ENCODE measurements at places on chromosomes 11 and 22.

DNA sequence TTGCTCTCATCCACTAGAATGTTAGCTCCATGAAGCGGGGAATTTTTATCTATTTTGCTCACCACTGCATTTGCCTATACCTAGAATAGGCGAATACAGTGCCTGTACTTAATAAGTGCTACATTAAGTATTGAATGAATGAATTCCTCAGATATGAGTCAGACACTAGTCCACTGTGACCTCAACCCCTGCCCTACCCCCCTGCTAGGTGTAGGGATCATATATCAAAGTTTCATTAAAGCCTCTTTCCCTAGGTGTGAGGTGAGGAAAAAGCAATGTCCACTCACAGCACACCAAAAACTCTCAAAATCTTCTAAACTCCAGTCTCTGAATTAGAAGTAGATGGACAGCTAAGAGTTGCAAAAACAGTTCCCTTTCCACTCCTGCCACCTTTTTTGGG, 9.8 kb upstream of the PSMA1 start:
- no peak for DNase-seq

DNA sequence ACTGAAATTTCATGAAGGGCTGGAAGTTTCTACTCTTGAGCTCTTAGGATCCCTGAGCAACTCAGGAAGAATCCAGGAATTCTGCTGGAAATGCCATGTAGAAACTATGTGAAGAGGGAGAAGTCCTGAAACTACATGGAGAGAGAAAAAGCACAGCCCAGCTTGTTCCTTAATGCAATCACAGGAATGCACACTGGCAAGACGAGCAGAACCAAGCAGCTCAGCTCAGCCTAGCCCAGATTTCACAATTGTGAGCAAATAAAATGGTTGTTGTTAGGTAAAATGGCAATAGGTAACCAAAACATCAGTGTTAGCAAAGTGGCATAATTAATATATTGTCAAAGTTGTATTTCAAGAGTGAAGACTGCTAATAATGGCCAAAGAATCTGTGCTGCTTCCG, 28.1 kb downstream of the ZNF214 start:
- DNase-seq = no peak

GRCh38 chr22:47654922-47655491, 892.6 kb downstream of the TBC1D22A start:
- DNase-seq = no peak

DNA sequence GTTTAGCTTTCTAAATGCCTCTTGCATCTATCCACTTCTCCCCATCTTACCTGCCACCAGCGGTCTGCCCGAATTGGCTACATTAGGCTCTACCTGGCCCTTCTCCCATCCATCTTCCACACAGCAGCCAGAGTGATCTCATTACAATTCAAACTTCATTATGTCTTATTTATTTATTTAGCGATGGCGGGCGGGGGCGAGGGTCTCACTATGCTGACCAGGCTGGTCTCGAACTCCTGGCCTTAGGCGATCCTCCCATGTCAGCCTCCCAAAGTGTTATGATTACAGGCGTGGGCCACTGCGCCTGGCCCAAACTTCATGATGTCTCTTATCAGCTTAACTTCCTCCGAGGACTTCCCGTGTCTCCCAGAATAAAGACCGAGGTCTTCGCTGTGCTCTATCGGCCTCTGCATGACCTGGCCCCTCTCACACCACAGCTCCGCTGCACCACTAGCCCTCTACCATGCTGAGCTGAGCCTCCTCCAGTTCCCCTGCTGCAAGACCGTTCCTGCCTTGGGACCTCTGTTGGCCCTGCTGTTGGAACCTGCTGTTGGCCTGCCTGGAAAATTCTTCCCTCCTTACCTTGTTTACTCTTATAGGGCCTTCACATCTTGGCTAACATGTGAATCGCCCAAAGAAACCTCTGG, 870 bp upstream of the CTTN start:
- no peak for DNase-seq

DNA sequence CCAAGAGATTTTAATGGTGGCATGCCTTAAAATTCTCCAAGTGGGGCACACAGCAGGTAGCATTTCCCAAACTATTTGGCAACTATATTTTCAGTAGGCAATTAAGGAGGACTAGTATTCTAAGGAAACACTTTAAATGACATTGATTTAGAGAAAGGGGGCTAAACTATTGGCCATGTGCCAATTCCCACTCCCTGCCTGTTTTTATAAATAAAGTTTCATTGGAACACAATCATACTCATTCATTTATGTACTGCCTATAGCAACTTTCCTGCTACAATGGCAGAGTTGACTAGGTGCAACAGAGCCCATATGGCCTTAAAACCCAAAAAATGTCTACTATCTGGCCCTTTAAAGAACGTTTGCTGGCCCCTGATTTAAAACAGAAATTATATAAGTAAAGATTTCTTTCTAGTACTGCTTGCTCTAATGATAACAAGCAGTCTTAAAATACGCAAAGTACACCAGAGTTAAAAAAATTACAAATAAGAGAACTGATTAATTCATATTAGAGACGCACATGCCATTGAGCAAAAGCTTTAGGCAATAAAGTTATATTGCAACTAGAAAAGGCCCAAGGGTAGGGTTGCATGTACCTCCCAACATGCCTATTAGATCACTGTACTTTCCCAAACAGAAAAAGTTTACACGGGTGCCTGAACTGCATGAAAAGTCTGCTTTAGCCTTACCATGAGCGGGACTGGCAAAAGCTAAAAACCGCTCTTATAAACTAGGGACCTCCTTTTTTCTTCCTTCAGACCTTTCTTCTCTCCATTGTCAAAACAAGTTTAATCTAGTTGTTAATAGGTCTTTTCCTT, 14.2 kb downstream of the E2F8 start:
- DNase-seq = no peak

DNA sequence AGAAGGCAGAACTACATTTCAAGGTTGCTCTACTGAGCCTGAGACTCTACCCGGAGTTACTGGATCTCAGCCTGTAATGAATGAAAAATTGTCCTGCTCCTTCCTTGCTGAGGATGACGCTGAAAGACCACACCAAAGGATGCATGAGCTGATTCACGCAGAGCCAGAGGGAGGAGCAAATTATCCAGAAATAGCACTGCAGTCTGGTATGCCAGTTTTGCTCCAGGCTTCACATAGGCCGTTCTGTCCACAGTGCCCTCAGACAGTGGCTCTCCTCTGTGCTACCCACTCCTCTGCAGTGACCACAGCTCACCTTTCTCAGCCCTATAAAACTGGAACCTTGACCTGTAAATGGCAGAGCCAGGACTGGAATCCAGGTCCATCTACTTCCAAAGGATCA, 79.3 kb upstream of the GALNT18 start:
- DNase-seq = no peak

- DNase-seq = no peak
Observed at GRCh38 chr11:16572945-16573344, 165.5 kb upstream of the C11orf58 start.

- DNase-seq = no peak
Observed at GRCh38 chr22:45914309-45914708, 62.7 kb downstream of the WNT7B start.

DNA sequence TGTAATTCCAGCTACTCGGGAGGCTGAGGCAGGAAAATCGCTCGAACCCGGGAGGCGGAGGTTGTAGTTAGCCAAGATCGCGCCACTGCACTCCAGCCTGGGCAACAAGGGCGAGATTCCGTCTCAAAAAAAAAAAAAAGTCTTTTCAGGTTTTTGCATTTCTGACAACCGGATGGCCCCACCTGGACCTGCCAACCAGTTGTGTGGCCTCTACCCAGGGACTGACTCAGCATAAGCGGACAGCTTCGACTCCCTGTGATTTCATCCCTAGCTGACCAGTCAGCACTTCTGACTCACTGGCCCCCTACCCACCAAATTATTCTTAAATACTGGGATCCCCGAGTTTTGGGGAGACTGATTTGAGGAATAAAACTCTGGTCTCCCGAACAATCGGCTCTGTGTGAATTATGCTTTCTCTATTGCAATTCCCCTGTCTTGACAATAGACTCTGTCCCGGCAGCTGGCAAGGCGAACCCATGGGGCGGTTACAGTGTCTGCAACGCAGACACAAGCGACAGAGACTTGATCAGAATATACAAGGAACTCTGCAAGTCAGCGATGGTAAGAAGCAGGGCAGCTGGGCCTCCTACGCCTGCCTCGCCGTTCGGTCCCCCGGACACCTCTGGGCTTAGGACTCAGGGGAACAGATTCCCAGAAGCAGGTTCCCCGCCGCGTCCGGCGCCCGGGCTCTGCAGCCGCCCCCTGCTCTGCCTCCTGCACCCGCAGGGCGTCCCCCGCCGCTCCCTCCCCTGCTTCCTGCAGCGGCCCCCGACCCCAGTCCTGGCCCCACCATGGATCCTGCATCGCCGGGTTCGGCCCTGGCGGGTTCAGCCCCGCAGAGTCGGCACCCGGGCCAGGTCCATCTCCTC, 741 bp upstream of the TALDO1 start:
- DNase-seq = no peak
